ENCODE measurements at places on chromosomes 1 and 21.

DNA sequence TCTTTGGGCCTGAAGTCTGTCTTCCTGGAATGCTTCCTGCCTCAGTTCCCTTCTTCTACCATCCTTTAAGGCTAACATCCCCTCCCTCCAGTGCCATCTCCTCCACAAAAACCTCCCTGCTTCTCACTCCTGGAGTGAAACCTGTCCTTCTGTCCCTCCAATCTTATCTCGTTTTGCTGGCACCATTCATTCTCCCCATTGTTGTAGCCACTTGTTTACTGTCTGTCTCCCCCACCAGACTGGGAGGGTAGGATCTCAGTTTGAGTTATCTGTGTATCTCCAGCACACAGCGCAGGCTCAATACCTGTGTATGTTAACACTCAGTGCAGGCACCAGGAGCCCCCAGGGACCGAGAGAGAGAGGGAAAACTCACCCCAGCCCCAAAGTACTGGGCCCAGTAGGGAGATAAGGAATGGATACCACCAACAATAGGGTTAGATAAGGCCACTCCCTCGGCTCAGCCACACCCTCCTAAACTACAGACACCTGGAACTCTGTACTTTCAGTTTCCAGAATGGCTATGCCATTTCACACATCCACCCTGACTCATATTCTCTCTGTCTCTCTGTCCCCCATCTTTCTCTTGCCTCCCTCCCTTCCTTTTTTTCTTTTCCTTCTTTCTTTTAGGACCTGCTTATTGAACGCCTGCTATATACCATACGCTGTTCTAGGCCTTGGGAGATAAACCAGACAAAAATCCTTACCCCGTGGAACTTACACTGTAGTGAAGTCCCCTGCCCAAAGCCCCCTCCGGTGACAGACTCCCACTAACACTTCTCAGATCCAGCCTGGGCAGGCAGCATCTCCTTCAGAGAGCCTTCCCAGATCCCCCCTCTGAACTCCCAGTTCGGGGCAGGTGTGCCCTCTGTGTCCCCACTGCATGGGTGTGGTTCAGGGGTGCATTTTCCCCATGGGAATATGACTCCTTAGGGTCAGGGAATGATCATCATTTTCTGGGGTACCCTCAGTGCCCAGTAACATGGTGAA is 3.3 kb upstream of the SSBP3 start:
- DNase-seq, result no peak

GRCh38 chr1:201769966-201770365 is 59.0 kb upstream of the IPO9 start:
- no peak for DNase-seq

GRCh38 chr1:183155939-183156338 is 30.1 kb upstream of the LAMC2 start:
- DNase-seq, result no peak

DNA sequence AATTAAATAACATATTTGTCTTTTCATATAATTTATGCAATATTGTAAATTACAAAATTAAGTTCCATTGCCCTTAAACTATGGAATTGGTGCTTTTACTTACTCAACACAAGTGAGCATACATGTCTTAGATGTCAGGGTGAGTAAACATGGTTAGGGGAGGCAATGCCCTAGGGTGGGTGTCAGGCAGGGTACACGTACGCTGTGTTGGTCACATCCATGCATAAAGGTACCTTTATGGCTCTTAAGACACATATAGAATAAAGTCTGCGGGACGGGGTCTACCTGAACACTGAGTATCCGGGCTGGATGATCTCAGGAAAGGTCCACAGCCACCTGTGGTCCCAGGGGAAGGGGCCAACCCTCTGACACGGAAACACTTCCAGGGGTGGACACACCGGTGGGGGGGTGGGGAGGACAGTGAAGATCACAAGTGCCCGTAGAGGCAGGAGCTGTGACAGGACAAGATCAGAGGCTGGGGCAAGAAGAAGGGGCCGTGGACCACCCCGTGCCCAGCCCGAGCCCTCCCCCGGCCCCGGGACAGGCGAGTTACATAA is 720 bp downstream of the LIN9 start:
- DNase-seq, result peak; percentile 1

- DNase-seq, result no peak
Observed at GRCh38 chr1:21857142-21857839, 45.2 kb downstream of the LDLRAD2 start.

DNA sequence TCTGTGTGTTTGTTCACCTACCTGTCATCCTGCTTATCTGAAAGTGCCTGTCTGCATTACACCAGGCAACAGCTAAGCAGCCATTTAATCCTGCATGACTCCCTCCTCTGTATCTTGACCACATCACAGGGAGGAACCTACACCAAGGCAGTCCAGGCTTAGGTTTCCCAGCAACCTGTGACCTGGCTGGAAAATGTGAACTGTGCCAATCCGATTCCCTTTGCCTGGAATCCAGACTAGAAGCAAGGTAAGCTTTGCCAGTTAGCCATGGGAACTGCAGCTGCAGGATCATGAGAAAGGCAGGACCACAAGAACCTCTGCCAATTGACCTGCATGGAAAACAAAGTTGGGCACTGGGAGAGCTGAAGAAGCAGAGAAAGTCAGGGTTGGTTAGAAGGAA is 6.3 kb upstream of the ATP1B1 start:
- no peak for DNase-seq

DNA sequence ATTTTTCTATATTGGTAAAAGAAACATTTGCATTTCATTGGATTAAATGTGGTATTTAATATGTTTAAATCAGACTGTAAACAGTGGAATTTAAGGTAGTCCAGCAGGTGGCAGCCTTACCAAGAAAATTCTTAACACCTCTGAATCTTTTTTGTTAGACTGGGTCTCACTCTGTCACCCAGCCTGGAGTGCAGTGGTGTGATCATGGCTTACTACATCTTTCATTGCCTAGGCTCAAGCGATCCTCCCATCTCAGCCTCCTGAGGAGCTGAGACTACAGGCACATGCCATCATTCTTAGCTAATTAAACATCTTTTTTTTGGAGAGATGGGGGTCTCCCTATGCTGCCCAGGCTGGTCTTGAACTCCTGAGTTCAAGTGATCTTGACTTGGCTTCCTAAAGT is 98.8 kb downstream of the RABGAP1L start:
- peak; percentile 15 for DNase-seq

DNA sequence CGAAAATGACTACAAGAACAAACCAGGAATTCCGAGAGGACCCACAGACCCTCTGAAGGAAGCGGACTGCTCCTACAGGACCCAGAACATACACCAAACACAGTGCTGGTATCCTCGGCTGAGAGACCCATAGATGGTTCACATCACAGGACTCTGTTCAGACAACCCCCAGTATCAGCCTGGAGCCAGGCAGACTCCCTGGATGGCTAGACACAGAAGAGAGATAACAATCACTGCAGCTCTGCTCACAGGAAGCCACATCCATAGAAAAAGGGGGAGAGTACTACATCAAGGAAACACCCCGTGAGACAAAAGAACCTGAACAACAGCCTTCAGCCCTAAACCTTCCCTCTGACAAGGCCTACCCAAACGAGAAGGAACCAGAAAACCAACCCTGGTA is 434.0 kb upstream of the NR5A2 start:
- no peak for DNase-seq

DNA sequence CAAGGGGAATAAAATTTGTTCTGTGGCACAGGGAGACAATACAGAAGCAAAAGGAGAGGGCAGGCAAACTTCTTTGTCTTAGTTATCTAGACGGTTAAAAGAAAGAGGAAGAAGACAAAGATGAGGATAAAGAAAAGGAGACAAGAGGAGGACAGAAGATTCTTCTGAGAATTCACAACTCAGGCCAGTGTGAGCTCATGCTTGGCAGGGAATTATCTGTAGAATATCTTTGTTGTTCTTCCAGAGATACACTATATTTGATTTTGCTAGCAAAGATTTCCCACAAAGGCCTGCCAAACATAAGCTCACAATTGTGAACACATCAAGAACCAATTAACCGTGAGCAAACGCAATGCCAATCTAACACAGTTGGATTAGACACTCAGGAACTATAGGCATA is 21.4 kb downstream of the SLC16A1 start:
- DNase-seq, result no peak

DNA sequence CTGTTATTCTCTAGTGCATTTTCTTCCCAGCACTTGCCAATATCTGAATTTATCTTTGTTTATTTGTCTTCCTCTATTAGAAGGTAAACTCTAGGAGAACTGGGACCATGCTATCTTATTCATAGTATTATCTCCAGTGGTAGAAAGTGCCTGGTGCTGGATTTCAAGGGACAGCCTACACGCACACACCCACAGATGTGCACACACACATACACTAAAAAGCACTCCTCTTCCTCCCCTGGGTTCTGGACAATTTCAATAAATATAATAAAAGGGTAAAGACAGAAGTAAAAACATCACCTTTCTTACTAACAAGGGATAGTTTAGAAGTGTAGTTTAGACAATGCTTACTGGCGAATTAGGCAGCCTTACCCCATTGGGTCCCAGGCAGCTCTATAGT is 28.5 kb upstream of the USP24 start:
- DNase-seq, result no peak

GRCh38 chr1:234655328-234656069 is 45.5 kb upstream of the IRF2BP2 start:
- no peak for DNase-seq

GRCh38 chr1:87942165-87942564 is 613.5 kb downstream of the LMO4 start:
- DNase-seq, result no peak

DNA sequence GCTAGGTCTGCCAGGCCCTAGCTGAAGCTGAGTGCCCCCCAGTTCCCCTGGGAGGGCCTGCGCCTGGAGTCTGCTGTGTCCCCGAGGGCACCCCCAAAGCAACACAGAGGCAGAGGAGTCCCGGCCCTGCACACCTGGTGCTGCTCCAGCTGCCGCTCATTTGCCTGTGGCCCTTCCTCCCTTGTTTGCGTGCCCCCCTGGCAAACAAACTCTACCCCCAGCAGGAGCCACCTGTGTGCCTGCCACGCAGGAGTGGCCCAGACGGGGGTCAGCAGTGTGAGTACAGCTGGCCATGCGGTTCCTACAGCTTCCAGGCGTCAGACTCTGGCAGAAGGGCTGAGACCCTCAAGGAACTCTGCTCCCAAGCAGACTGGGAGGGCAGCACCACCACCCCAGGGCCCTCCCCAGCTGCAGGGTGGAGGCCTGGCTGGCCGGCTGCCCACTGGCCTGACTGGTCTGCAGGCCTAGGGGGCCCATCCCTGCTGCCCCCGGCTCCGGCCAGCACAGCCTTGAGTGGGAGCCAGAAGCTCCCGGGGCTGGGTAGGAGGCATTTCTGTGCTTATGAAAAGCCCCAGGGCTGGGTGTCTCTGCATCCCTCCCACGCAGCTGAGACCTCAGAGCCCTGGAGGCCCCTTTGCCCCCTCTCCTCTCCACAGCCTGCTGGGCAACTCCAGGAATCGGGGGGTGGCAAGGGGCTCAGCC is 563 bp upstream of the TAS1R3 start:
- DNase-seq, result no peak

GRCh38 chr1:119472819-119473175 is 34.2 kb upstream of the HSD3B1 start:
- no peak for DNase-seq

DNA sequence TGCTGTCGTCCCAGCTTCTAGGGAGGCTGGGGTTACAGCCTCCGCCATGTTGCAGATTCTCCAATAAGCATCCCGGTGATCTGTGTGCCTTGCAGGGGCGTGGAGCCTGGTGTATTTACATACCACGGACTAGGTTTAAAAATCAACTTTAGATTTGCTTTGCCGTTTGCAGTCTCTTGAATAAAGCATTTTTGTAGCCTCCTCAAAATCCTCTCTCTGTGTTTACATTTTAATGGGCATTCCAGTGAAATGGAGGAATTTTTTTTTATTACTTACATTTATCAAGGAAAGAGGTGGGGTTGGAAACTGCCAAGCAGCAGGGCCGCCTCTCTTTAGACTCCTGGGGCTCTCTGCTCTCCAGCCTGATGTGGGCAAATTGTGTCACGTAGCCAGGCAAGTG is 437.5 kb upstream of the VAMP3 start:
- no peak for DNase-seq

GRCh38 chr1:231241750-231242149 is 738 bp downstream of the GNPAT start:
- DNase-seq, result no peak

Measured in stimulated activated CD8-positive, alpha-beta memory T cell treated with anti-CD3 and anti-CD28 coated beads, Interleukin-2, amount 100 ng/mL, for 1 hour (primary cell).